Memory B cell (primary cell): ENCODE measurements at places on chromosomes 16 and 17.

- DNase-seq: no peak
These were observed 6.2 kb downstream of the UTP4 start for GRCh38 chr16:69138608-69139007.

- DNase-seq: no peak
These were observed 195.9 kb upstream of the C17orf78 start for GRCh38 chr17:37179893-37180292.

- DNase-seq: no peak
These were observed 3.3 kb downstream of the CCL15 start for GRCh38 chr17:35998018-35998545.

- DNase-seq: peak; percentile 93
These were observed 12.3 kb downstream of the GPR142 start for GRCh38 chr17:74379495-74380085.

- no peak for DNase-seq
These were observed 18.8 kb downstream of the CFAP97D1 start for GRCh38 chr17:43799047-43799446.

- no peak for DNase-seq
These were observed 2.8 kb upstream of the ZKSCAN2 start for GRCh38 chr16:25260416-25260815.

DNA sequence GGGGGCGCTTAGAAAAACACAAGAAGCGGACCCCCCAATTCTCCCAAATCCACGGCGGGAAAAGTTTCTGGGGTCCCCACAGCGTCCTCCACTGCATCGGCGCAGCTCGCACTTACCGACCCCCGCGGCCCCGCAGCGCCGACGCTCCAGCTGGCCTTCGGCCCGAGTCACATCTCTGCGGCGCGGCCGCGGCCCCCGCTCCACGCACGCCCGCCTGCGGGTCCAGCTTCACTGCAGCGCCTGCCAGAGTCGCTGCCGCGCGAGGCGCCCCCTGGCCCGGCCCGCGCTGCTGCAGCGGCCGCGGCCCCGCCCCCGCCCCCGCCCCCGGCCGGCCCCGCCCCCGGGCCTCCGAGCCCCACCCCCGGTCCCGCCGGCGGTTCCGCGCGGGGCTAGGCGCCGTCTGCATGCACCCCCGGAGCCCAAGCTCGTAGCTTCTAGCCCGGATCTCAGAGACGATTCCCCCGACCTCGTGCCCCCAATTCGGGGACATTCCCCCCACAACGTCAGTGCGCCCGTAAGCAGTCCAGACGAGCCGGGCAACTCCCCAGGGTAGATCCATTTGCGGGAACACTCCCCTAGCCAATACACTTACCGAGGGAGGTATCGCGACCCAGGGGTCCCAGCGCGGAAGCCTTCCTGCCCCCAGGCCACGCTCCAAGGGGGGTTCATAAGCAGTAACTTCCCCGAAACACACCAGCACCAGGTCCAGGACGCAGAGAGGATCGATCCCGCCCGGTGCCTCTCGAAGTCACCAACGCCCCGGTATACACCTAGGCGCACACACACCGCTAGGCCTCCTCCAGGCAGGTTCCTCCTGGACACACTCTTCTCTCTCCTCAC, at the start of gene GPRC5B:
GPRC5B (minus strand) TSS at position 238 of the 840 bp plus-strand sequence. CDS start 12,003 bp downstream, outside the sequence.
- peak; percentile 31 for DNase-seq
